Activated CD8-positive, alpha-beta T cell treated with anti-CD3 and anti-CD28 coated beads, Interleukin-2, amount 10 ng/mL, durations not matched to agents 7 days and 5 days (primary cell): ENCODE measurements at places on chromosomes 6 and 20.

GRCh38 chr20:58293453-58293852 lies 16.1 kb upstream of the RAB22A start:
- no peak for DNase-seq

GRCh38 chr20:54190217-54190616 lies 16.4 kb upstream of the CYP24A1 start:
- no peak for DNase-seq

DNA sequence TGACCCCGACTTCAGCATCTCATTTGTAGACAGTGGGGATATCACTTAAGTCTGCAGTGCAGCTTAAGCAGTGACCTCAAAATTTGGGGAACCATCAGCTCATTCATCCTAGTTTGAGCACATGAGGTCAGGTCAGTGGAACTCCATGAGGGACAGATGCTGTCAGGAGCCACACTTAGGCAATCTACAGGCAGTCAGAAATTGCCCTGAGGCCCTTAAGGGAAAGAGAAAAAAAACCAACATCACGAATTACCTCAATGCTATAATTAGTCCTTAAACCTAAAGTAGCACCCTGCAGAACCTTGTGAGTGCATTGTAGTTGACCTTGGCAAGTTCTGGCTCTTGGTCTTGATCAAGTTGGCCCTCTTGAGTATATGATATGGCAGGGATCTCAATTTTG lies 21.1 kb downstream of the TMEM74B start:
- DNase-seq: peak; percentile 16

- DNase-seq: no peak
Observed at GRCh38 chr20:33250666-33251065, 14.9 kb downstream of the BPIFA1 start.

- DNase-seq: no peak
Observed at GRCh38 chr6:63410435-63411426, 90.9 kb upstream of the LGSN start.
